Activated naive CD8-positive, alpha-beta T cell treated with anti-CD3 and anti-CD28 coated beads for 36 hours (primary cell): ENCODE measurements at places on chromosomes 5 and 9. TPM values are rescaled to one million over a fixed set of nuclear protein-coding genes. Genes with fewer than 3 reads are reported as not detected.

GRCh38 chr5:177089127-177089526, 2.4 kb downstream of the FGFR4 start:
- DNase-seq = no peak
- no peaks in the 10 kb centered on the region for H3K36me3 ChIP-seq
- H3K4me1 ChIP-seq = peaks cover 2% of the 10 kb centered on the region
- H3K4me3 ChIP-seq = no peak overlapping the region
- H3K27ac ChIP-seq = no peak overlapping the region

- no peaks in the 10 kb centered on the region for H3K36me3 ChIP-seq
- H3K27ac ChIP-seq = no peak overlapping the region
- no peak for DNase-seq
- H3K4me1 ChIP-seq = no peaks in the 10 kb centered on the region
- H3K27me3 ChIP-seq = no peaks in the 10 kb centered on the region
Observed at GRCh38 chr9:8649160-8649559, 849.6 kb upstream of the DMAC1 start.

- no peak overlapping the region for H3K4me3 ChIP-seq
- no peaks in the 10 kb centered on the region for H3K36me3 ChIP-seq
- peaks cover 19% of the 10 kb centered on the region for H3K4me1 ChIP-seq
Observed at GRCh38 chr9:126621919-126622735, 8.4 kb downstream of the LMX1B start.

CHSY3 gene
- not detected for total RNA-seq

SLC6A3 gene
- total RNA-seq = not detected

GRCh38 chr9:125088752-125089151, 54.6 kb downstream of the SCAI start:
- H3K27me3 ChIP-seq = no peaks in the 10 kb centered on the region
- no peak for DNase-seq
- H3K27ac ChIP-seq = no peak overlapping the region

- H3K27me3 ChIP-seq = no peaks in the 10 kb centered on the region
- H3K4me3 ChIP-seq = no peak overlapping the region
- DNase-seq = no peak
- no peaks in the 10 kb centered on the region for H3K4me1 ChIP-seq
- H3K36me3 ChIP-seq = no peaks in the 10 kb centered on the region
Observed at GRCh38 chr9:69093471-69094103, 58.0 kb downstream of the FXN start.

ACTBL2 gene
- total RNA-seq = not detected

GRCh38 chr5:178902849-178903248, 7.1 kb downstream of the ZFP2 start:
- peaks cover 41% of the 10 kb centered on the region for H3K36me3 ChIP-seq

DNA sequence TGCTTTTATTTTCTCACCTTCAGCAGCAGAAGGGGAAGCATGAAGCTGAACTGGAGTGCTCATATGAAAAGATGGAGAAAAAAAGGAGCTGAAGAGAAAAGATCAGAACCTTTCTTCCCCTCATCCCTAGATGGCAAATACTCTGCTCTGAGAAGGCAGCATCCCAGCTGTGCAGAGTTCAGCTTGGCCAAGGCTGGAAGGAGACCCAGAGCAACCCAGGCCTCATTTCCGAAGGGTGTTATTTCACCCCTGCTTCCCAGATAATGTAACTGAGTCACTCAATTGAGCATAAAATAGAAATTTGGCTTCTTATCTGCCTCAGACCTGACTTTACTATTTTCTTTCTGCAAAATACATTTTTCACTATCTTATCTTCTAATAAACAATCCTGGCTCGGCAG, 489.9 kb upstream of the BRINP1 start:
- no peaks in the 10 kb centered on the region for H3K36me3 ChIP-seq
- H3K27me3 ChIP-seq = peaks cover 6% of the 10 kb centered on the region
- DNase-seq = no peak
- H3K4me1 ChIP-seq = no peaks in the 10 kb centered on the region
- H3K4me3 ChIP-seq = no peak overlapping the region

IRF1 gene
- total RNA-seq = 232 TPM

DNA sequence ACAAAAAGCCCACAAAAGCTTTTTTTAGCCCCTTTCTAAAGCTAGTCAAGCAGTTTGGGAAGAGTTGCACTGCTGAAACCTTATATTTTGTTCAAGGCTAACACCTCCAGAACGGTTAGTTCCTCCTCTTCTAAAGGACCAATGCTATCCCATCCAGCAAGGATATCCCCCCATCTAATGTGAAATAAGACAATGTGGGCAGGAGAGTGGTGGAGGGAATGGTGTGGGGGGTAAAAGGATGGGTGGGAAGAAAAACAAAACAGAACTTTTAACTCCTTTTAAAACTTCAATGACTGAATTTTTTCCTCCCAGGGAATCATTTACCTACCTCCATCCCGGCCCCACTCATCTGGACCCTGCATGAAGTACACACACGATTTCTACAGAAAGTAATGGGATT, 21.2 kb downstream of the PTCH1 start:
- DNase-seq = no peak
- H3K27ac ChIP-seq = no peak overlapping the region
- H3K4me1 ChIP-seq = peaks cover 62% of the 10 kb centered on the region

GRCh38 chr5:143699121-143699520, 112.8 kb upstream of the HMHB1 start:
- H3K4me3 ChIP-seq = no peak overlapping the region
- peak; percentile 2 for DNase-seq
- no peaks in the 10 kb centered on the region for H3K27me3 ChIP-seq

GRCh38 chr5:166111021-166111420, 2180.4 kb upstream of the WWC1 start:
- no peak overlapping the region for H3K27ac ChIP-seq
- no peak overlapping the region for H3K4me3 ChIP-seq
- no peaks in the 10 kb centered on the region for H3K36me3 ChIP-seq
- no peak for DNase-seq

FAM221B gene
- total RNA-seq = not detected

- no peaks in the 10 kb centered on the region for H3K27me3 ChIP-seq
- H3K4me3 ChIP-seq = no peak overlapping the region
- no peak overlapping the region for H3K27ac ChIP-seq
- peaks cover 14% of the 10 kb centered on the region for H3K36me3 ChIP-seq
- DNase-seq = no peak
Observed at GRCh38 chr9:4962085-4962484, 23.0 kb upstream of the JAK2 start.
